Effector memory CD4-positive, alpha-beta T cell (primary cell): ENCODE measurements at places on chromosomes 1 and 21.

DNA sequence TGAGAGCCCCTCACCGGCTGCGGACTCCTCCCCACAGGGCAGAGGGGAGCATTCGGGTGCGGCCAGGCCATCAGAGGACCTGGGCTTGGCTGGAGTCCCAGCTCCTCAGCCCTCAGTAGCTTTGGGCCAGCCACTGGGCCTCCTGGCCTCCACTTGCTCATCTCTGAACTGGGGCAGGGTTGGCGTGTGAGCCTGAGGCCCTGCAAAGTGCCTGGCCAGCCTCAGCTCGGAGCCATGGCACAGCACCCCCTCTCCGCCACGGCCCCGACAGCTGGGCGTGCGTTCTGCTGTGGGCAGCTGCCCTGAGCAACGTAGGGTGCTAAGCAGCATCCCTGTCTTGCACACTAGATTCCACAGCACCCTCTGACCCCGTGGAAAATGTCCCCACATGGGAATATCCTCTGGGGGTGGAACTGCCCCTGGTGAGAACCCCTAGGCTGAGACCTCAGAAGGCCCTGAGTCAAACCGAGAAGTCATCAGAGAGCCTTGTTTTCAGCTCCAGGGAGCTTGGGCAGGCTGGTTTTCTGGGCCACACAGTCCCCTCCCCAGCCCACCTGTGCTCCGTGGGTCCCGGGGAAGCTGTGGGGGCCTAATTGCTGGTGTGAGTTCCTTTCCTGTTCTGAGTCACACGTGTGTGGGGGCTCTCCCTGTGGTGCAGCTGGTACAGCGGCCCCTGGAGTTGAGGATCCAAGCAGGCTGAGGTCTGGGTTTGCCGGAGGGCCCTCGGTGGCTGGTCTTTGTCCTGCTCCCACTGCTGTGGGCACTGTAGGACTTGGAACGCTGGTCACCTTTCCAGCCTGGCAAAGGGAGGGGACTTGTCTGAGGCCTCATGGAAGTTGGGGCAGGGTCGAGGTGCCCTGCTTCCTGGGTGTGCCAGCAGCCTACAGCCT, 24.5 kb downstream of the TP73 start:
- no peak for DNase-seq

DNA sequence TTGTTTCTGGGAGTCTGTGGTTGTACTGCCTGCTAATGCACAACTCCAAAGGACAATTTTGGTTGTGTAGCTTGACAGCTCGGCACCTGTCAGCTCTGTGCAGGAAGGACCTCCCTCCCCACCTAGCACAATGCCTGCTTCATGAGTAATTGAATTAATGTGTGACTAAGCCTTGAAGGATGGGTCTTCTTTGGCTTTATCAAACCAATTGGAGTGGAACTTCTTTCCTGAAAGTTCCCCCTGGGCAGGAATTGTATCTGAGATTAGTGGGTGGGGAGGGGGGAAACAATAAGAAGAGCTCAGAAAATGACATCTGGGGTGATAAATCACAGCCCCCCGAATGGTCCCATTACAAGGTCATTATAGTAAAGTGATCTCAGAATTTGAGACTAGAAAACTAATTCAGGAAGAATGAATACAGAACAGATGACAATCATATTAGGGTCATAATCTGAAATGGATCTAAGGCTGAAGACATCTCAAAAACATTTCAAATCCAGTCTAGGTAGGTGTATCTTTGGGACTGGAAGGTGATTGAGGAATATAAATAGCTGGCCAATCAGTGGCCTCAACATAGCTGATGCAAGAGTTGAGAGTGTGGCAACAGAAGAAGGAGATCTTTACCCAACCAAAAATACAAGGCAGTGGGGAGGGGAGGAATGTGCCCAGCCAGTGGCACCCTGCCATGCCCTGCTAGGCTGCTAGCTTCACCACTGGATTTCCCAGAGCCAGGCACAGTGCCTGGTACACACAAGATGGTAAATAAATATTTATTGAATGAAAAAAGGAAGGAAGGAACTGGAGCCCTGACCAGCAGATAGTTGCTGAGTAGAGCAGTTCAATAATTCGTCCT, 10.1 kb upstream of the SESN2 start:
- DNase-seq, result no peak

DNA sequence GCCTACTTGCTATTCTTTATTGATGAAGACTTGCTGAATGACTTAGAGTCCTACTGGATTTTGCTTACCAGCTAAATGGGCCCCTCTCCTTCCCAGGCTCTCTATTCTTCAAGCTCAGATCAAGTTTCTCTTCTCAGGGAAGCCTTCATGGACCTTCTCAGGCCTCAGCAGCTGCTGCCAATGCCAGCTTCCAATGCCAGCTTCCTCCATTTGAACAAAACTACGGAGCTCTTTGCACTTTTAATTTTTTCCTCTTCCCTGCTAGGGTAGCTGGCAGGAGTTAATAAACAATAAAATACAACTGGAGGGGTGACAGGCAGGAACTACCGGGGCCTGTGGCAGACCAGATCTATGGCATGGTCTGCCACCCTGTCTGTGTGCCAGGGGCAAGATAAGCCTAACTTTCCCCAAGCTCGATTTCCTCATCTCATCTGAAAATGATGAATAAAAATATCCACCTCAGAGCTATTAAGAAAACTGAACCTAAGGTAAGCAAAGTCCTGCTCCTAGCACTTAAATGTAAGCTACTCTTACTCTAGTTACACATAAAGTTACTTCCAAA, 995 bp upstream of the IPO13 start:
- DNase-seq, result no peak

GRCh38 chr1:63797056-63797726, 23.4 kb downstream of the ROR1 start:
- DNase-seq, result no peak

DNA sequence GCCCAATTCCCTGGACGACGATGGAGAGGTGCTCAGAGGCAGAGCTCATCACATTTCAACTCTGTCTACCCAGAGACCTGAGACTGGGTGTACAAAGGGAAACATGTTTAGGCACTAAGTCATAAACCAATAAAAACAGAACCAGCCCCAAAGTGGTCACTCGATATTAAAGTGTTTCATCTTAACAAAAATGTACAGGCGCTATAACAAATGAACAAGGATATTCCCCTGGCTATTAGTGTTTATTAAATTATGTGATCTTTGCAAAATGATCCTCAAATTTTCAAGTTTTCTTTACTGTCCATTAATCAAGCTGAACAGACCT, 43.6 kb downstream of the NPHP4 start:
- DNase-seq, result no peak

- no peak for DNase-seq
Observed at GRCh38 chr1:208231881-208232661, 12.1 kb downstream of the PLXNA2 start.

- no peak for DNase-seq
Observed at GRCh38 chr21:42779431-42779861, 99.9 kb downstream of the WDR4 start.
